ENCODE measurements at places on chromosomes 3 and 15.

GRCh38 chr3:99789011-99789721 is 28.5 kb upstream of the CMSS1 start:
- peak; percentile 69 for DNase-seq

DNA sequence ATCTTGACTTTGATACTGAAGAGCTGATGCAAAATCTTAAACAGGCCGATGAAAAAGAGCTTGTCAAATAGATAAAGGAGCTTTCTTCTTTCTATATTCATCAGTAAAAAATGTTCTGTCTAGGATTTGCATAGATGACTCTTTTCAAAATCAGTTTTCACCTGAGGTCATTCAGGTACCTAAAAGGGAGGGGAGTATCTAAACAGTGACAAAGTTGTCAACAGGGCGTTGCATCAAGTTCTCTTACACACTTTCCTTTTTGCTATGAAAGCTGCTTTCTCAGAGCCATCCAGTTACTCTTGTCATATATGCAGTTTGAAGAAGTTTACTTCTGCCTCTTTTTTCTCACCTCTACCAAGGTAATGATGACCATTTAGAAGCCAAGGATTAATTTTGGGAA is 60.0 kb downstream of the AKAP13 start:
- DNase-seq: no peak

DNA sequence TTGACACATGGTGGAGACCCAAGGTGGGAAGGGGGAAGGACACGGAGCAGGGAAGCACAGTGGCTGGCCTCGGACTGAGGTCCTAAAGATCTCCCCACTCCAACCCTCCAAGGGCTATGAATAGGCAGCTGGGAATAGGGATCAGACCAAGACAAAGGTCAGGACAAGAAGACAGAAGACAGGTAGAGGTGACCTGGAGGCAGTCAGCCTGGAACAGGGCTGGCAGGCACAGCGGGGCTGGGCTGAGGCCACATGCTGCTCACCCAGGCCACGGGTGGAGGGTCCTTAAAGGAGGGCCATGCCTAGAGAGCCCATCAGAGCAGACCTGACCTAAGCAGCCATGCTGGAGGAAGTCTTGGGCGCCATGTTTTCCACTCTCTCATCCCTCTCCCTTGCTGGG is 2.7 kb upstream of the PLA2G4D start:
- DNase-seq: no peak

GRCh38 chr3:42755681-42756578 is 17.1 kb downstream of the CCDC13 start:
- no peak for DNase-seq

DNA sequence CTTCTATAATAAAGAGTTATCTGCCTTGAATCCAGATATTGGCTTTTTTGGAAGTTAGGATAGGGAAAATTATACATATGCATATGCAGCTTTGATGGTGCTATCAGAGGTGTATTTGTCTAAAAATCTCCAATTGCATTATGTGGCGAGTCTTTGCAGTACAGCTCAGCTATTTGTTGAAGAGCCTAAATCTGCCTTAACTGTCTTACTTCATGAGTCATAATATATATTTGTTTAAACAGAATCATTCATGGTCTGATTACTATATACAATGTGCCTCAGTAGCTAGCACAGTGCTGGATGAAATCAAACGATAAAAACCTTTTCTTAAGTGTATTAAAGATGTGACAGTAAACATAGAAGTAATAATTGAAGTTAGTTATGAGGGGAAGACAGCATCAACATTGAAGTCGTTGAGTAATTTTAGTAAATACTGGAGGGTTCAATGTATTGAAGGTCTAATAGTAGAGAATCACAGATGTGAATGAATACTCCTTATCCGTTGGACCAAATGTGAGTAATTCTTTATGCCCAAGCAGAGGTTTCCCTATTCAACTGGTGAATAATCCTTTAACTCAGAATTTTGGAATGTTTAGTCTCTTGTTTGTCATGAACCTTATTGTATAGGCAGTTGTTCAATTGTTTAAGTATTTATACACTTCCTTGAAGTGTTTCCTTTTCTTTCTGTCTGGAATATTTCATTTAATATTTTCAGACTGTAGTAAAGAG is 74.8 kb upstream of the NAALADL2 start:
- no peak for DNase-seq

DNA sequence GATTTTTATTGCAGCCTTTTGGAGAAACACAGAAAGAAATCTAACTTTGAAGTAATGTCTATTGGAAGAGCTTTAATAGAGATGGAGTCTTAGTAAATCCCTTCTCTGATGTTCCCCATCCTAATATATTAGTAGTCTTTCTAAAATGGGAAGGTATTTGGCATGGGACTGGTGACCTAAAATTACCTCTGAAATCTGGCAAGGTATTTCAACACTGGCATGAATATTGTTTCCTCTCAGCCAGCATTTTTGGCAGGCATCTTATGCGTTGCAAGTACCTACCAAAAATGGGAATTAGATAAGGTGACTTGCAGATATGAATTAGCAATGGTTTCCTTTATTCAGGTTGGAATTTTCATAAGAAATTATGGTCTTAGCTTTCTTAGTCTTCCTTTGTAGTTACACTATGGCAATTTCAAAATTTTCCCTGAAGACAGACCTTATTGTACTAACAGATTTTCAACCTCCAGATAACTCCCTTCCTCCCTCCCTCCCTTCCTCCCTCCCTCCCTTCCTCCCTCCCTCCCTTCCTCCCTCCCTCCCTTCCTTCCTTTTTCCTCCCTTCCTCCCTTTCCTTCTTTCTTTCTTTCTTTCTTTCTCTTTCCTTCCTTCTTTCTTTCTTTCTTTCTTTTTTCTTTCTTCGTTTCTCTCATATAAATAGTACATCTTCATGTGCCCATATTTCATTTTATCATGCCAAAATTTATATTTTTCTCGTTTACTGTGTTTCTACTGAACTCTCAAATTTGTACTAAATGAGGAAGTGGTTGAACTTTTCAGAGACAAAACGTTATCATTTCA is 168.2 kb upstream of the KCNMB2 start:
- DNase-seq: no peak

DNA sequence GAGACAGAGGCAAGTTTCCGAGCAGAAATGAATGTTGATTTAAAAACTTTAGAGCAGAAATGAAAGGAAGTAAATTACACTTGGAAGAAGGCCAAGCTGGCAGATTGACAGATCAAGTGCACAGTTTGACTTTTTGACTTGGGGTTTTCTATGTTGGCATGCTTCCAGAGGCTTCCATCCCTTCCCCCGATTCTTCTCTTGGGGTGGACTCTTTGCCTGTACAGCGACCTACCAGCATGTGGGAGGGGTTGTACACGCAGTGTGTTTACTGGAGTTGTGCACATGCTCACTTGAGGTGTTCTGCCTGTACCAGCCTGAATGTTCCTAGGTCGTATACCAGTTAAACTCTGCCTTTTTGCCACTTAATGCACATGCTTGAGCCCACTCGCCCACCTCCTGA is 701.5 kb upstream of the GBE1 start:
- DNase-seq: no peak

- DNase-seq: peak; percentile 14
These were observed 124.4 kb downstream of the SHOX2 start for GRCh38 chr3:157981819-157982218.

- no peak for DNase-seq
These were observed 62.2 kb downstream of the TIGIT start for GRCh38 chr3:114356066-114356465.

DNA sequence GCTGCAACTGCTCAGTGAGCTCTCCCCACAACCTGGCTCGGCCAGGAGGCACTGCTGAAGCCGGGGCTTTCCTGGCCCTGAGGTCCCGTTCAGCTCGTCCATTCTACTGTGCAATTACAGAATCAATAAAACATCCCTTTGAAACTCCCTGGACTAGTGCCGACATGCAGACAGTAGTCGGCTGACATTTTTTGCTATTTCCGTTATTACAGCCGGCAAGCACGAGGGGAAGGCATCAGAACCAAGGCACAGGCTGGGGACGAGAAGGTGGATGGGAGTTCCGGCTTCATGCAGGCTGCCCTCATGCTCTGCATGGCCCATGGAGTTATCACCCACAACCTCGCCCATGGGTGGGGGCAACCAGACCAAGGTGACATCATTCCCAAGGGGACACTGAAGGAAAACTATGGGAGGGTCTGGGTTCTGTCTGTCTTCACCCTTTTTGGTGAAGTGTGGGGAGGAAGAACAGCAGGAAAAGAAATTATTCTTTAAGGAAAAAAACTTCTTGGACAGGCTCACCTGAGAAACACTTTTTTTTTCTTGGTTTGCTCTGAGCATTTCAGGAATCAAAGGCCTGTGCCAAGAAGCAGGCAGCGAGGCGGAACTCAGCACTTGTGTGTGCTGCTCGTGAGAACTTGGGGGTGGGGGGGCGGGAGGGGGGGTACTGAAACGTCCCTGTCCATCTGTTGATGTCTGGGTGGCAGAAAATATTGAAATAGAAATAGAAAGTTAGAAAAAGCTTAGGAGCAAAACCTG is 154.5 kb downstream of the FOXP1 start:
- peak; percentile 74 for DNase-seq

- no peak for DNase-seq
These were observed 511.3 kb downstream of the DIPK2A start for GRCh38 chr3:144482876-144483275.

DNA sequence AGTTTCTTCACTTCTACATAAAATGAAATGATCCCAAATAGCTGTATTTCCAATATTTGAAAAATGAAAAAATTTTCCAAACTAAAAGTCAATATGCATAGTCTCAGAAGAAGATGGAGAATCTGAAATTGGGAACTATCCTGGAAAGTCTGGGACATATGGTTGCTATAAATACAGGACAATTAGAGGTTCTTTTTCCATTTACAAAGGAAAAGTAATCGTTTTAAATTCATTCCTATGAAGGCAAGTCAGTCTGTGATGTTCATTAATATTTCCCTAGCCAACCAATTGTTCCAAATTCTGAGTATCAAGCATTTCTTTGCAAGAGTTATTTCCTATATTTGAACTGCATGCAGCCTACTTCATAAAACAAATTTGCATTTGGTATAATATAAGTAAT is 102.2 kb downstream of the NEDD4 start:
- DNase-seq: no peak

- no peak for DNase-seq
These were observed 19.2 kb downstream of the FYCO1 start for GRCh38 chr3:45976191-45977091.

- peak; percentile 93 for DNase-seq
These were observed 60.2 kb downstream of the PLXNA1 start for GRCh38 chr3:127043041-127043641.

DNA sequence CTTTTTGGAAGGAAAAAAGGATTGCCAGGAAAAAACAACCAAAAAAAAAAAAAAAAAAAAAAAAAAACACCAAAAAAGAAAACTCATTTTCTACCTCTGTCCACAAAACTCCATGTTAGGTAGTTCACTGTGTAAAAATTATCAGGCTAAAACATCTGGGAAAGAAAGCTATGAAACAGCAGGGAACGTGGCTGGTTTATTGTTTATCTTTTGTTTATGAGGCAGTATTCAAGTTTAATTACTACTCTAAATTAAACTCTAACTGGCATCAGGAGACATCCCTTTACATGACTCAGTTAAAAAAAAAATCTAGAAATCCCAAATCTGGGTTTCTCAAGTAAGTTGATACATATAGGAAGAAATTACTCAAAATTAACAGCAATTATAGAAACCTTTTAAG is 21.8 kb downstream of the MEIS2 start:
- no peak for DNase-seq

- peak; percentile 28 for DNase-seq
These were observed 170.0 kb upstream of the NDN start for GRCh38 chr15:23857028-23857641.

- no peak for DNase-seq
These were observed 278.0 kb upstream of the TRIM42 start for GRCh38 chr3:140399871-140400270.

DNA sequence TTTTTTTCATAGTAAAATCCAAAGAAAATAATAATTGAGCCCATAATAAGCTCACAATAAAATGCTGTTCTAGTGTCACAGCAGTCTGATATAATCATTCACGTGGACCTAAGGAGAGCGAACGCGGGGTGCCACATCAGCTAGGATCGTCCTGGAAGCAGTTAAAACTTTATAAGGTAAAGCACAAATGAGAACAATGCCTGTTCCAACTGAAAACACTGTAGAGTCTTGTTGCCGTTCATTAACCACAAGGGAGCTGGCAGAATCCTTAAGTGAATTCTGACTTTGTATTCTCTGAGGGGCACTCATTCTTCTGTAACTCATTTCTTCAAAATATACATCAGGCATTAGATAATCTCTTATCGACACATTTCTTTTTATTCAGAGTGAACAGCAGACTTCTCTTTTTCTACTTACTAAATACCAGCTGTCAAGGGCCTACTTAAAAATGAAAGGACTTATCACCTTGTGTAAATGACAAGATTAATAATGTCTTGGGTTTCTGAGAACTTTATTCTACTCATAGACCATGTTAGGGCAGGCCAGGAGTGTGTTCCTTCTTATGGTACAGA is 524.6 kb downstream of the MECOM start:
- no peak for DNase-seq

DNA sequence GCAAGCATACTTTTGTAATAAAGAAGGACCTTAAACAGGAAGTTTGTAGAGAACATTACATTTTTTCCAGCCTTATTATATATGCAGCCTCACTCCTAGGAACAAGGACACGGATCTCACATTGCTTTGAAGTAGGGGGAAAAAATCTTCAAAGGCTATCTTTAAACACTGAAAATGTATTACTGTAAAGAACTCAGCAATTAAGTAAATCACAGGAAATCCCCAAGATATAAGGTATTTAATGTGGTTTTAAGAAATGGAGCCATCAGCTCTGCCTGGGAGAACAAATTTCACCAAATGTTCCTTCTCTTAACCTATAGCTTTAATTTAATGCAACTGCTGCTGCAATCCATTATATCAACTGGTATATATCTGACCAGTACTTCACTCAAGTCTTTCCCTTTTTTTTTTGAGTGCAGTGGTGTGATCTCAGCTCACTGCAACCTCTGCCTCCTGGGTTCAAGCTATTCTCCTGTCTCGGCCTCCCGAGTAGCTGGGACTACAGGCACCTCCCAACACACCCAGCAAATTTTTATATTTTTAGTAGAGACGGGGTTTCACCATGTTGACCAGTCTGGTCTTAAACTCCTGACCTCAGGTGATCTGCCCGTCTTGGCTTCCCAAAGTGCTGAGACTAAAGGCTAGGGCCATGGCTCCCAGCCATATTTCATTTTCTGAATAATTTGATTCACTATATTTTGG is 2.8 kb downstream of the BTLA start:
- no peak for DNase-seq

DNA sequence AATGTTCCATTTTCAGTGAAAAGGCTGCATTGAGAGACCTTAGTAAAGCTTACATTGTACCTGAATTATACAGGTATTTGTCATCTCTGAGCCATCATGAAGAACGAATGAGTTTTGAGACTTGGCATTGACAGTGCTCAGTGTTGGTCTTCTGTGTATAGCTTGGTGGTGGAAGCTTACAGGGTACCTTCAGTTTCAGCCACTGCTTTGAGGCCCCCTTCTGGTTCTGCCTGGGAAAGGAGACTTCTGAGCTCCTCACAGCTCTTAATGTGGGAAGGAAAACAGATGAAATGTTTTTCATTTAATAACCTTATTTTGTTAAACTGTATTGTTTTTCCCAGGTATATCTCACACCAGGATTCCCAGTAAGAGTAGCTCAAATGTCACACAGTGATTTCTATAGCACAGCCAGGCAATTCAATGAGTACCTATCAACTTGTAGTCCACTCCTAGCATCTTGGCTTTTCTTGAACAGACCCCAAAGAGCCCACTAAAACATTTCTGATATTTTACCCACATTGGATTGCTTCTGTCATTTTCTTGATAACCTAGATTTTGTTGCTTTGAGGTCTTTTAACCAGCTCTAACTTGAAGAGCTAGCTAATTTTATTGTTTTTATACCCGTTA is 5.6 kb downstream of the SERPINI1 start:
- peak; percentile 32 for DNase-seq

Measured in kidney tubule cell (primary cell).